ENCODE measurements at places on chromosomes 5 and 9.

DNA sequence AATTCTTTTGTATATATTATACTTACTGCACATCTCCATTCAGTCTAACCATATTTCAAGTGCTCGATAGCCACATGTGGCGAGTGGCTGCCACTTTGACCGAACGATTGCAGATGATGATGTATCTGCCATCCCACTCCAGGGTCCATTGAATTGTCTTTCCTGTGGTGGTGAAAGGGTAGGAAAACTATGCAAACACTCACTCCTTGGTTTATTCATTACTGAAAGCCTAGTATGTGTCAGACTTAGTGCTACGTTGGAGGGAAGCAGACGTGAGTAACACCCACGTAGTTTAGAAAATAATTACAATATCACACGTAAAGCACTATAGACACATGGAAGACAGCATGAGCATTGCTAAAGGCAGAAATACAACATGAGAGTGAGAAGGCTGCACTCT lies 353.7 kb downstream of the CSNK1G3 start:
- no peak for DNase-seq

DNA sequence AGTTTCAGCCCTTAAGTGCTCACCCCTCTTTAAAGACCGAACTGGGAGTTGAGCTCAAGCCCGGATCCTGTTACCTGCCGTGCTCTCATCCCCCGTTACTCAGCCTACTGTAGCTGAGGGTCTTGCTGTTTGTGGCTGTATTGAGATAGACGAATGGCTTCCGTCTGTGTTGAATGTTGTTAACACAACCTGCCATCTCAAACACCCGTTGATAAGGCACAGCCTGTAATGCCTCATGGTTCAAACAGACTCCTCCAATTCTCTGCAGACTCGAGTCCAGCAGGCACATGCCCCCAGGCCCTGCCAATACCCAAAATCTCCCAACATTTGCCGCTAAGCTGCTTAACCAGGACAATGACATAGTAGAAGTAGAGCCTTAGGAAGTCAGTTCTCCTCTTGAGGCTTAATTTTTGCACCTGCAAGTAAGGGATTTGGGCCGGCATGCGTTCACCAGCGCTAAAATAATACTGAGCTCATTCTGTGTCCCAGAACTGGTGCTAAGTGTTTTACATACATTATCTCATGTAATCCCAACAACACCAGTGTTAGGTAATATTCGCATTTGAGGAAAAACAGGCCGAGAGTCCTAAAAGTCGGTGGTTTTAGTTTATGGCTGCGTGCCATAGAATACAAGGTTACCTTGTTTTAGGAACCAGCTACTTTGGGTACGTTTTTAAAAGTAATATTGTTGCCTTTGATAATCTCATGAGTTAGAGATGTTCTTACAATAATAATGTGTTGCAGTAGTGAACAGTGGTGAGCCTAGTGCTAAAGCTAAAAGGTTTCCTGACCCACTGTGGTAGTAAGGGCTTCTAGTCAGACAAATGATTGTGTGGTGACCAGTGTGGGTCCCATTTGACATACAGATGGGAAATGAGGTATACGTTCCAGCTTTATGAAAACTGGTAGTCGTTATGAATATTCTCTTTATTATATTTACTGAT lies 1.5 kb upstream of the RFX3 start:
- DNase-seq: no peak

GRCh38 chr5:159567461-159567860 lies 237.2 kb upstream of the IL12B start:
- no peak for DNase-seq

GRCh38 chr9:138042640-138043039 lies 165.1 kb downstream of the CACNA1B start:
- DNase-seq: no peak

- DNase-seq: no peak
These were observed 21.3 kb upstream of the NDST1 start for GRCh38 chr5:150486402-150487198.

DNA sequence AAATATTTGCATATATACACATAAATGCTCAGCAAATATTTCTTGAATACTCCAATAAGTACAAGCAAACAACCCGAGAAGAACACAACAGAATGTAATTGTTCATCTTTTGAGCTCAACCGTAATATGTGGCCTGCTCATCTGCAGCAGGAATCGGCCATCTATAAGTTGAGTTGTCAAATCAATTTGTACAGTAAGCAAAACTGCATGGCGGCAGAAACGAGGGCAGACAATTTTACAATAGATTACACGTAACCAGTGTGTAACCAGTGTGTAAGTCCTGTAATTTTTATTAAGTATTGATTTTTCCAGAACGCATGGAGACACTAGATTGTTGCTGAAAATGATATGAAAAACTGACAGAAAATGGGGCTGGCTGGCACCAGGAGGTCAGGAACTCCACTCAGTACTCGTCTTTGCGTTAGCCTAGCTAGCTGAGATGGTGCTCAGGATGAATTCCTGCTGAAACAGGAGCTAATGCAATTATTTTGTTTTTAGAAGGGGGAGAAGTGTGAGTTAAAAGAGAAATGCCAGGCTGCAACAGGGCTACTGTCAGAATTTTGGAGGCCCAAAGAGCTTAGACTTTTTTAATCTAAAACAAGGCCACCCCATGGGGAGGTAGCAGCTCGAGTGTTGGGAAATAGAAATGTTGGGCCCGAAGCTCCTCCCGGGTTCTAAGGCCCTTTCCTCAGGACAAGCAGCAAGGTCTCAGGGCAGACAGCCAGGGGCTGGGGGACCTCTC lies 682 bp downstream of the DHX29 start:
- no peak for DNase-seq

GRCh38 chr5:140025736-140026135 lies 17.4 kb downstream of the NRG2 start:
- no peak for DNase-seq

DNA sequence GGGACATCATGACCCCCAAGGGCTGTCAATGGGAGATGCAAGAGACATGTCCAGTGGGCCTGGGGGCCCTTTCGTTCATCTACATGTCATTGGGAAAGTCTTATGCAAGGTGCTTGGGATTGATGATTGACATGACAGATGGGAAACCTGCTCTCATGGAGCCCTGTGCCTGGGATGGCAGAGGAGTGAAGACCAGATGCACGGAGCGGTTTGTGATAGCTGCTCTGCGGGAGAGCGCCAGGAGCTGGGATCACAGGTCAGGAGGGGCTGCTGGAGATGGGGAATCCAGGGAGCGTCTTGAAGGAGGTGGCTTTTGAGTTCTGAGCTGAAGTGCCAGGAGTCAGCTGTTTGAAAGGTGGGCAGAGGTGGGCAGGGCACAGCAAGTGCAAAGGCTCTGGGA lies 104.3 kb downstream of the FGF18 start:
- no peak for DNase-seq

DNA sequence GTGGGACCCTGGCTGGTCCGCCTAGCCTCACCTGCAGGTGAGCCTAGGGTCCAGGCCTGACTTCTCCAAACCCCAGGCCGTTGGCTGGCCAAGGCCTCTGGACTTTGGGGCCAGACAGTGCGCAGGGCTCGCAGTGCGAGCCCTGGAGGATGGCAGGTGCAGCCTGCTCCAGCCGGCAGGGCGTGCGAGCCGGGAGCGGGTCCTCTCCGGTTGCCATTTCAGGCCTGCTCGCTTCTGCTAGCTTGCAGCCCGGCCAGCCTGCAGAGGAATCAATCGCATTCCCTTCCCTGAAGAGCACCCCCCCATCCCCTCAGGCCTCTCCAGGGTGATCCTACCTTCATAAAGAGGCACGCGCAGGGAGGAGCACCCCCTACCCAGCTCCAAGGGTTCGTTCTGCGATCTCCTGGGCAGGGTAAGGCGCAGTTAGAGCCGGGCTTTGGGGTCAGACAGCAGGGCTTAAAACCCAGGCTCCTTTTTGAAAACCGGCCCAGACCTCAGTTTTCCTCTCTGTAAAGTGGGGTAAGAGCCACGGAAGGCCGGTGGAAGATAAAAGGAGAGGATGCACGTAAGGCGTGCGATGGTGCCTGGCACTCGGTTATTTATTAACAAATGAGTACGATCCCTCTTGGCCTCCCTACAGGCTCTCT lies 6.2 kb downstream of the BARHL1 start:
- no peak for DNase-seq

- no peak for DNase-seq
These were observed 15.2 kb downstream of the MRPL36 start for GRCh38 chr5:1784197-1785050.

- no peak for DNase-seq
These were observed 113.2 kb downstream of the SEC61B start for GRCh38 chr9:99335280-99335679.

DNA sequence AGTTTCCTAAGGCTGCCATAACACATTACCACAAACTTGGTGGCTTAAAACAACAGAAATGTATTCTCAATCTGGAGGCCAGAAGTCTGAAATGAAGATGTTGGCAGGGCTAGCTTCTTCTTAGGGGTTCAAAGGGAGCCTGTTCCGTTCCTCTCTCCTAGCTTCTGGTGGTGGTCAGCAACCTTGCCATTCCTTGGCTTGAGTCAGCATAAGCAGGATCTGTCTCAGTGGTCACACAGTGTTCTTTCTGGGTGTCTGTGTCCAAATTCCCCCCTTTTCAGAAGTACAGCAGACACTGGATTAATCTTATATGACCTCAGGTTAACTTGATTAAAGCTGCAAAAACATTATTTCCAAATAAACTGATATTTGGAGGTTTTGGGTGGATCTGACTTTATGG lies 2.1 kb upstream of the OSMR start:
- no peak for DNase-seq

DNA sequence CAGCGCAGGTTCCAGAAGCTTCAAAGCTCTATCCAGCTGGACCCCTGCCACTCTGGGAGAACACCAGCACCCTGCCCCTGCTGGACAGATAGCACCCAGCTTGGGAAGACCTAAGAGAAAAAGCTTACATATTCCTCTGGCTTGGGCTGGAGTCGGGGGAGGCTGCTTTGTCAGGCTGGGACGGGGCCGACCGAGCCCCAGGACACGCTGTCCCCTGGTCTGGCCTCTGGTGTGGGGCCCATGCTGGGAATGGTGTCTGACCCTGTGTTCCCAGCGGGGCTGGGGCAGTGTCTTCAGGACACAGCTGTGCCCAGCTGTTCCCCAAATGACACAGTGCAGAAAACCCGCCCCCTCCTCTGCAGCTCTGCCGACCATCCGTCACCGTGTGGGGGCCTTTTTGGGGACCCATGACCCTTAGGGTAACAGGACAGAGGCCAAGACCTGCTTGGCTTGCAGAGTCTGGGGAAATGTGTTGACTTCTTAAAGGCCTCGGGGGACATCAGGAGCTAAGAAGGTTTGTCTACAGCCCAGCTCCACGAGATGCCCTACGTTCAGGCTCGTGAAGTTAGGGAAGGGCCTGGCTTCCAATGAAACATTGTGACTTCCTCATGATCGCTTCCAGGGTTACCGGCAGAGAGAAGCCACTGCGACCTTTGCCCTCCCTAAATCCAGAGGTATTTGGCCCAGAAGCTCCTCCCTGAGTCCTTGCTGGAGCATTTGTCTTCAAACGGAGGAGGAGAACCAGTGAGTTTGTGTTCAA lies 20.4 kb upstream of the SLC2A6 start:
- DNase-seq: no peak

DNA sequence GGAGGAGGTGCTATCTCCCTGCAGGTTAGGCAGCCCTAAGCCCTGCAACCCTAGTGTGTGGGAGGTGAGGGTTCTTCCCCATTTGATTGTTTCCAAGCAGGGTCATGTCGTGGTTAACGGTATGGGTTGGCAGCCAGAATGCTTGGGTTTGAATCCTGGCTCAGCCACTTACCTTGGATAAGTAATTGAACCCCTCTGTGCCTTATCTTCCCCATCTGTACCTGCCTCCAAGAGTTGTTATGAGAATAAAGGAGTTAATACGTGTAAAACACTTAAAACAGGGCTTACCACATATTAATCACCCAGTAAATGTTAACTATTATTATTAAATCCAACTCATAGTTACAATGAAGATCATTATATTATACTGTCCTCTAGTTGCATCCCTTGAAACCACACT lies 52.2 kb upstream of the SPATA31E1 start:
- DNase-seq: no peak

GRCh38 chr5:117863586-117864296 lies 1124.6 kb downstream of the DTWD2 start:
- no peak for DNase-seq

DNA sequence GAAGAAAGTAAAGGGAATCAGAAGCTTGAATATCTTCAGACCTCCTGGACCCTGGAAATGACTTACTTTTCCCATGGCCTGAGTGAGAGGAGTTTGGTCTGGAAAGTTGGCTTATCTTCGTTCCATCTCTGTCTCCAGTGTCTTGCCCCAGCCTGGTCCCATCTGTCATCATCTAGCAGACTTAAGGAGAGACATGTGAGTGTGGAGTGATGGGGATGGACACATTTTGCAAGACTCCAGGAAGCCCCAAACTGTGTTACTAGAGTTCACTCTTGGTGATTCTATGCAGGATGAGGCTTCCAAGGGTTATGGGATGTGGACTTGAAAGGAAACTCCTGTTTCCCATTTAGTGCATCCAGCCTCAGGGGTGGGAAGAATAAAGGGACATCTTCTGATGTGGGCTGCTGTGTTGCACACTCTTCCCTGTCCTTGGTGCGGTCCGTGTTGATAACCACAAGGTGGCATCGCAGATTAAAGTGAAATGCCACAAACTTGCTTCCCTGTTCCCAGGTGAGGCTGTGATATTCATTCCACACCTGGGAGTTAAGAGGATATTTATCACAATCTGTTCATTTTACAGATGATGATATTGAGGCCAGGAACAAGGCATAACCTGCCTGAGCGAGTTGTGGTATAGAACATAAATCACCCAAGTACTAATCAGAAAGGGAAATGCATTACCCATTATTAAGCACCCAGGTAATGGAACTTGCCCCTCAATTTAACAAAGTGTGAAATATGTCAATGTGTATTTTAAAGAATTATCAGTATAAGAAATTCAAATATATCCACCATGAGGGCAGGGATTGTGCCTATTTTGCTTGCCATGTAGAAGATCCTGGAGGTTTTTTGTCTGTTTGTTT lies 269.9 kb upstream of the PAPPA start:
- DNase-seq: no peak

- no peak for DNase-seq
These were observed 279.9 kb downstream of the ENC1 start for GRCh38 chr5:74360535-74361210.

- DNase-seq: no peak
These were observed 293.5 kb downstream of the TRIM32 start for GRCh38 chr9:116980582-116981120.

DNA sequence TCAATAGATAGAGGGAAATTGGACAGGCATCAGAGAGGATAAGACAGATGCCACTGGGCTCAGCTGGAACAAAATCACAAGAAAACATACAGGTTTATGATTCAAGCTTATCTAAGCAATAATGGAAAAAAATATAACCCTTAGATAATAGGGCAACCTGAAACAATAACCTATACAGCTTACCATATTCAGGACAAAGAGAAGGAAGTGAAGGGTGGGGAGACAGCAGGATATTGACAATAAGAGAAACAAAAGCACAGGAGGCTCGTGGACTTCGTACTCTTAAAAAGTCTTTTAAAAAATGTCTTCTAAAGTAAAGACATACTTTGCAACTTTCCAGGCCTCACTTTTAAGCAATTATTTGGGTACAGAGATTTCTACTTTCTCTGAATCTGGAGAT lies 225.3 kb downstream of the NTRK2 start:
- no peak for DNase-seq

All from cortex of kidney (tissue), 1 donor.